ENCODE measurements at places on chromosomes 12 and 14.

GRCh38 chr12:96890331-96890730, 16.7 kb upstream of the NEDD1 start:
- no peak for DNase-seq

DNA sequence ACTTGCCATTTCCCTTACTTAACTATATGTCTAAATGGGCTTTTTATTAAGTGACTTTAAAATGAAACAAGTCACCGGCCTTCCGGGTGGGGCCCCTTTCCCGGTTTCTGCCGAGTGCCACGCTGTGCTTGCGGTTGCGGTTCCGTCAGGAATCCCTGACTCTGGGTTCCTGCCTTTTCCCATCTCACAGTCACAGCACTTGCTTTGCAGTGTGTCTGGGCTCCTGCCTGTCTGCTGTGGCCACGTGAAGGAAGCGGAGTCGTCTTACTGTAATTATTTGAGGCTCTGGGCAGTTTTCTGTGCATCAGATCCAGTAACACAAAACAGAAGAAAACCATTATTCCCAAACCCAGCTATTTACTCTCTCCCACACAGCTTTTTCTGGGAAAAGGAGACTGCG, 44.0 kb upstream of the FRMD6 start:
- no peak for DNase-seq

DNA sequence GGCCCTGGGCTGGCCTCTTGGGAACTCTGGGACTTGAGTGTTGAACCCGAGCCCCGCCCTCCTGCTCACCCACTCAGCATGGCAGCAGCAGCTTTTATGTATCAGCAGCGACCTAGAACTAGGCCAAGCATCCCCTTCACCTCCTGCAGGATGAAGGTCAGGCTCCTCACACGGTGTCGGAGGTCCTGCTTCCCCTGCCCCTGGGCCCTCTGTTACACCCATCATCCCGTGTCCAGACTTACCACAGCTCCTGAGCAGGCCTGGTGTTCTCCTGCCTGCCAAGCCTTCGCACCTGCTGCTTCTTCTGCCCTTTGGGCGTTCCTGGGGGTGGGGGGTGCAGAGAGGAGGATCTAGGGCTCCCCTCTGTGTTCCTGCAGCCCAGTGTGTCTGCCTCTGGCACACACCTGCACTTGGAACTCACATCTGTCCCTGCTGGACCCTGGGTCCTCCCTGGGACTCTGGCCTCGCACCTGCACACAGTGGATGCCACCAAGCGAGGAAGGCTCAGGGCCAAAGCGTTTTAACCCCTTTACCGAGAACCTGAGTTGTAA, 80.3 kb downstream of the PAPOLA start:
- no peak for DNase-seq

GRCh38 chr12:95629392-95629791, 78.1 kb upstream of the USP44 start:
- DNase-seq = no peak

GRCh38 chr14:32940711-32941667, 2.3 kb downstream of the NPAS3 start:
- no peak for DNase-seq

GRCh38 chr14:88303041-88303440, 20.0 kb downstream of the KCNK10 start:
- no peak for DNase-seq

- no peak for DNase-seq
These were observed 205.0 kb upstream of the CCDC196 start for GRCh38 chr14:66281036-66281776.

Measured in T-helper 1 cell (primary cell).